T-helper 9 cell (primary cell): ENCODE measurements at places on chromosomes 4 and X.

DNA sequence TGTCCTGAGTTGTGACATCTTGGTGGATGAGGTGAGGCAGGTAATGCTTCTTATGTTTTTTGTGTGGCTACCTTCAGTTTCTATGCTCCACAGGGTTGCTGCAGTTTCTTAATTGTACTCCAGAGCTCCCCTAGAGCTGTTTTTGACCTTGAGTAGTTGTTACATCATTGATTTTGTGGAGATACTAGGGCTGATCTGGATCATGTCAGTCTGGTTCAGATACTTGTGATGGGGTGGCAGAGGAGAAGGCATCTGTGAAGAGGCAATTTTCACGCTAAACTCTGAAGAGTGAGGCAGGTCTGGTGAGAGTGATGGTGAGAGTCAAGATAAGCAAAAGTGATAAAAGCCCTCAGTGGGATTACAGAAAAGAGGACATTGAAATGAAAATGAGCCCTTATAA lies 1180.2 kb downstream of the RAPGEF2 start:
- DNase-seq = no peak

DNA sequence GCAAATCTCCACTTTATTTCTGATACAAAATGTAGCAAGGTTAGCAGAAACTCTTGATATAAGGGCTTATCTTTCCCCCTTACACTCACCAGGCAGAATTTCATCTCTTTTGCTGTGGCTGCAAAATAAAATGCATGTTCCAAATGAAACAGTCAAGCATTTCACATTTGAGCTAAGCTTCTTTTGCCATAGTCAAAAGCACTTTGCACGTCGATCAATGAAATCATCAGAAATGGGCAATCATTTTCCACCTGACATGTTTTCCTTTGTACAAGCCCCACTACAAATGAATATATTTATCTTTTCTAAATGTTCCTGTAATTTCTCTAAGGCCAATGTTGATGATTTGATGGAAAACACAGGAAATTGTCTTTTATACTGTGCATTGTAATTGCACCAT lies 178.4 kb downstream of the ANKRD50 start:
- DNase-seq = no peak

DNA sequence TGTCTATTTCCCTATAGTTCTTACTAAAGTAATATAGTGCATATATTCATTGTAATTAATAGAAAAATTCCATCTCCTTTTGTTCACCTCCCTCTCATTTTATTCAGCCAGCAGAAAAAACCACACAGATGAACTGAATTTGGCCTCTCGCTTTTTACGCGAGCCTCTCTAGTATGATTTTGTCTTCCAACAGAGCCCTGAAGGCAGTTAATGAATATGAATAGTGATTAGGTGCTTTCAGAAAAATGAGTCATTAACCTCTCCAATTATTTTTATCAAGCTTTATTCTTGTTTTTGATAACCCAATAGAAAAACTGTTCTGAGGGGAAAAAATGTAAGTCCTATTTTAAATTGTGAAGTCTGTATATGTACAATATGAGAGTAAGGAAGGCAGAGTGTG lies 74.1 kb downstream of the ZAR1 start:
- DNase-seq = no peak

GRCh38 chr4:70706516-70706915 lies 15.2 kb upstream of the RUFY3 start:
- no peak for DNase-seq

DNA sequence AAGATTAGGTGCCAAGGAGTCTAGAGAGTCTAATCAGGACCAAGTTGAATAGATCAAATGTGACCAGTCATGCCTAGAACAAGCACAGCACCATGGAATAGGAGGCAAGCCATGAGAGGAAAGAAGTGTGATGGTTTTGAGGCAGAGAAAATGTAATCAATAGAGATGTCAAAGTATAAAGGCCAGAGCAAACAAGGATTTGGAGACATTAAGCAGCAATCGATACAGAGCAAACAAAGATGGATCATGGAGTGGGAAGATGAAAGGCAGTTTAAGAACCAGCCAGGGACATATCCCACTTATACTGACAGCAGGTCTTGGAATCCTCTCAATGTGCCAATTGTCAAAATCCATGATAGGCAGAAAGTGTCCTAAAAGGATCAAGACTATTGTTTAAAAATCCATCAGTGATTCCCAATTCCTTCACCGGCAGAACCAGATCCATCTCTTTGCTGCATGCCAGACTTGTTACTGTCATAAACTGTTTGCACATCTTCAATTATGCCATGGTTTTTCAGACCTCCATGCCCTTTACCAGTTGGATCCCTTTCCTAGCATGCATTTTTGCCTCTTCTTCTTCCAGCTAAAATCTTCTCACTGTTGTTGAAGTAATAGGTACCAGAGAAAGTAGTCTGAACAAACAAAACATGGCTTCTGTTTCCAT lies 520.7 kb upstream of the ARX start:
- DNase-seq = no peak

DNA sequence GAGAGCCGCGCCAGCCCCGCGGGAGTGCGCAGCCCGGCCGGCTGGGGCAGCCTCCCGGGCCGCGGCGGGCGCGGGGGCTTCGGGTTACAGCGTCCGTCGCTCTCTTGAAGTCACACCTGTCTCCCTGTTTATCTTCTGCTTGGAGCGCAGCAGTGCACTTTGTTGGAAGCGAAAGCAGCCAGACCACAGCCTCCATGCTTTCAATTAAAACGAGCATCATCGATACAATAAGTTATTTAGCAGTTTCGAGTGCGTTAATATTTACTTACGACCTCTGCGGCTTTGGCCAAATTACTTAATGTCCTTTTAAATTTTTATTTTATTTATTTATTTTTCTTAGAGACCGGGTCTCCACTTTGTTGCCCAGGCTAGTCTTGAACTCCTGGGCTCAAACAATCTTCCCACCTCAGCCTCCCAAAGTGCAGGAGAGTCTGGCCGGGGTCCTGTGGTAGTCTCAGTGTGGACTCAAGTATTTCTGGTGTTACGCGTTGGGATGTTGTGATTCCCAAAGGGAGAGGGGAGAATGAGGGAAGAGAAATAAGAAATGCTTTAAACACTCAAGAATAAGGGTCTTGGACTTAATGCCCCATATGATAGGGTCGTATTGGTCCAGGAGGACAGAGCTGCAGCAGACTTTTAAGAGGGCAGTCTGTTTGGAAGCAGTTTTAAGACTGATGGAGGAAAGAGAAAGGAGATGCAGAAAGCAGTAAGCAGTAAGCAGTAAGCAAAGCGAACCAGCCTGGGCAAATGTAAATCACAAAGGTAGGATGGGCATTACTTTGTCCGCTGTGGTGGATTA lies 504 bp upstream of the PDLIM3 start:
- DNase-seq = no peak

DNA sequence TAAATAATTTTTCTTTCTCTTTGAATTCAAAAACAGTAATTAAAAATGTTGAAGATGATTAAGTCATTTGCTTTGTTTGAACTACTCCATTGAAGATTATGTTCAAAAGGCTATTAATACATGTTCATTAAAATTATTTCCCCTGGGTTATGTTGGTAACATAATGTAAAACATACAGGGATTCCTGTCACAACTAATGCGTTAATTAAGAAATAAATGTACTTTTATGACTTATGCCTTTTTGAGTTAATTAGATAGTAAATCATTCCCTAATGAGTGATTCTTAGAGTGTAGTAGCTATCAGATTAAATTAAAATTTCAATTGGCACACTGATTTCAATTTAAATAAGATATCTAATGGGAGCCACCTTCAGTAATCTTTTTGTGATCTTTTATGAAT lies 549.1 kb downstream of the ANKRD50 start:
- no peak for DNase-seq

GRCh38 chr4:110484767-110485166 lies 8.8 kb downstream of the ENPEP start:
- no peak for DNase-seq

DNA sequence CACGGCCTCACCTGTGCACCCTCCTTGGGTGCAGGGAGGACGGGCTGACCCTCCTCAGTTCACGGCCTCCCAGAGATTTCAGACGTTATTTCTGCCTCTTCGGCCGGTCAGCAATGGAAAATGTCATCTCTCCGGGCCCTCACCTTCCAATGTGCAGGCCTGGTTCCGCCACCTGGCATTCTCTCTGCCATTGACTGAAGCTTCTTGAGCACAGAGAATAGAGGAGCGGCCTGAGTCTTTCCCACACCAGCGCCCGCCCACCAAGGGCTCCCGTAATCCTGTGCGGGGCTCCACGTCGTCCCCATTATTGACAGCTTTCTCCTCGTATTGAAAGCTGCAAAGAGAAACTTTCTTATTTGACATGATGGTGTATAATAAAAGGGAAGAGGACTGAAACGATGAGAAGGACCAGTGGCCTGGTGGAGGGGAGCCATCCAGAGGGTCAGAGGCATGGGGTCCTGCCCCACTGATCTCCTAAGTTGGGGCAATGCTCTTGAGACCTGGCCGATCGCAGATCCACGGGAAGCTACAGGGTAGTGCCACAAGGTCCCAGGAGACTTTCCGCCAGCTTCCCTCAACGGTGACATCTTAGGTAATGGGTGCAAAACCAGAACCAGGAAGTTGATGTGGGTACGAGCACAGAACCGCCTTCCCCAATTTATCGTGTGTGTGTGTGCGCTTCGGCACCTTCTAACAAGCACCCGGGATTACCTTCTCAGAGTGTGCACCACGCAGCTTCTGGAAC lies 20.6 kb downstream of the HTRA3 start:
- no peak for DNase-seq

DNA sequence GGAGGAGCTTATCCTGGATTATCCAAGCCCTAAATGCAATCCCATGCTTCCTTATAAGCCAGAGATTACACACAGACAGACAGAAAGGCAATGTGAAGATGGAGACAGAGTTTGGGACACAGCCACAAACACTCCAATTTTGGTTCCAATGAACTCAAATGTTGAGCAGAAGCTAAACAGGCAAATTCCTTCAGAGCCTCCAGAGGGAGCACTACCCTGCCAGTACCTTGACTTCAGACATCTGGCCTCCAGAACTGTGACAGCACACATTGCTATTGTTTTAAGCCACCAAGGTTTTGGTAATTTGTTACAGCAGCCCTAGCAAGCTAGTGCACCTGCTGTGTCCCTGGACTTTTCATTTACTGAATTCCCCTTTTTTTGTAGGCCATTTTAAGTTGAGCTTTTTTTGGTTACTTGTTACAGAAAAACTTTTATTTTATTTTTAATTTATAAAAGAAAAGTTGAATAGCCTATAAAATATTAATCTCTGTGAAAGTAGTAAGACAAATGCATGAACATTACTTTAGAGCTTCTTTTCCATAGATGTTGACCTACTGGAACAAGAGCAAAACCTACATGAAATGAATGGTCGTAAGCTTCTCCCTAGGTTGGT lies 33.4 kb upstream of the SRD5A3 start:
- no peak for DNase-seq

DNA sequence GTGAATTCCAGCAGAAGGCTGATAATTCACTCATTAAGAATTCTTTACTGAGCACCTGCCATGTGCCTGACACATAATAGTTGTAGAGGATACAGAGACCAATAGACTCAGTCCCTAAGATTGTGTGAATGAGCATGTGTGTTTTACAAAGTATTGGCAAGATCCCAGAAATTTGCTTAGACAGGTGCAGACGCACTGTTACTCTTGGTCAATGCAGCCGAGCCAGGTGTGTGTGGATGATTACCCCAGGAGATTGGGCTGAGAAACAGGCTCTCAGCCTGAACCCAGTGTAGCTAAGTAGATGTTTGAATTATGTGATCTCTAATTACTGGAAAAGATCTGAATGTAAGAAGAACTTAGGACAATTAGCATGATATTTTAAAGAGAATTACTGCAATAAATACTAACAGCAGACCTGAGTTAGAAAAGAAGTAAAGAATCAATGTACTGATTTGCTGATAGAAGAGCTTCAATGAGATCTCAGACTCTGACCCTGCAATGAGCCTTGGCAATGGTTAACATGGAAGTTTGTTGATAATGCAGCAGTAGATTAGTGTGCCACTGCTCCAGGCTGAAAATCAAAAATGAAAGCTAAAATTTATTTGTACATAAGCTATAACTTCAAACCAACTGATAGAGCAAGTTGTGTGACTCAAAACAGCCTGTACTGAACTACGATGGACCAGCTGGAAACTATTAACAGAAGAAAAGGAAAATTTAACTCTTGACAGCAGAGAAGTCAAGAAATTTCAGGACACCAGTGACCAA lies 32.2 kb upstream of the NDST4 start:
- no peak for DNase-seq

DNA sequence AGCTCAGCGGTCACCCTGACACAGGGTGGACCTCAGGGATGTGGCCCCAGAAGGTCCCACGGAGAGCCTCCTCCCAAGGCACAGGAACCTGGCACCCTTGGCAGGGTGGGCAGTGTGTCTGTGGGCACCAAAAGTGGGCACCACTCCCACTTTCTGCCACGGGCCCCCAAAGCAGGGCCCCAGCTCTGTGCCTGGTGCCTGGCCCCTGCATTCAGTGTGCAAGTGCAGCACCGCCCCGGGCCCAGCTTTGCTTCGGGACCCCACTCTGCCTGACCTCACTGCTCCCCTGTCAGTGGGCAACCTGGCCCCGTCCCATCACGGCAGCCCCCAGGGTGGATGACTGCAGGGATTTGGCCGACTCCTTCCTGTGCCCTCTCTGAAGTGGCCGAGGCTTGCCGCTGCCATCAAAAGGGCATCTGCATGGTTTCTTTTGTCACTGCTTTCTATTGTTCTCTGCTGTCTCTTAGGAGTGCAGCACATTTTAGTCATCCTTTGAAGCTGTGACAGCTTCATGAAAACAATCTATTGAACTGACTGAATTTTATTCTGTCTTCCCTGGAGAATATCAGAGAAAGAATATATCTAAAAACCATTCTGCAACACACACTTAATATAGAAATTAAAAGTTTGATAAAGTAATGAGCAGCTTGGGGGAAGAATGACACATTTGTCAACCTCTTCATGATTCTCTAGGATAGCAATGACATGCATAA lies 302.4 kb downstream of the FAM47B start:
- DNase-seq = no peak

DNA sequence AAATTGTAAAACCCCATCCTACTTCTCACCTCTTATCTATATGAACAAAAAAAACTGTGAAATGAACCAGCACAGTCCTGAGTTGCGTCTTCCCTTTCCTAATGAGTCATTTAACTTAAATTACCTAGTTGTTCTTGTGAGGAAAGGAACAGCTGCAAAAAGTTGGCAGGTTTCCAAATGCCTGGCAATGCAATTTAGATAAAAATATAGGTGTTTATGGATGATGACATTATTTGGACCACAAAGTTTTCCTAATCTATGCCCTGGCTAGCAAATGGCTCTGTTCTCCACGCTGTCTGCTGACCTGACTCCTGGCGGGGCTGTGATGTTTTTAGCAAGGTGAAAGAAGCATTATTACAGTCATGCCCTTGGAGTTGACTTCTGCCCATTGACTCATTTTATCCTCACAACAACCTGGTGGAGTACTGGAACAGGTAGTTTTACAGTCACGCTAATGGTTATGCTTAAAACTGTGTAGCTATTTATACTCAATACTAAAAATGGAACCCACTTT lies 29.8 kb upstream of the RELL1 start:
- DNase-seq = no peak

DNA sequence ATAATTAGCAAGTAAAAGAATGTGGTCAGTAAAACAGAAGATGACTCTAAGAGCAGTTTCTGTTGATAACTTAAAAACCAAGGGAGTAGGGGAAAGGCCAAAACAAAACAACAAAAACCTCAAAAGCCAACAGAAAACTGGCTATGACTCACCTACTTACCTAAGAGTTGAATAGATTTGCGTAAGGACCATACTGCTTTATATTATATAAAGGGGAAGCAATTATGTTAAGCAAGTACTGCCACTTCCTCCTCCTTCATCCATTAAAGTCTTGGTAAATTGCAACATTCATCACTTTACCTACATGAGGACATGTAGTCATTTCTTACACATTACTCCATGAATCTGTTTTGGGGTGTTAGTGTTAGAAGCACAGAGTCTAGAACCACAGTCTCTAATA lies 85.9 kb upstream of the FAM47A start:
- no peak for DNase-seq

- no peak for DNase-seq
These were observed 23.4 kb downstream of the ACOX3 start for GRCh38 chr4:8417071-8417614.
